Activated T-cell treated with anti-CD3 and anti-CD28 coated beads, Interleukin-2, amount 50 U/mL, for 24 hours (primary cell): ENCODE measurements at places on chromosomes 12 and 14.

DNA sequence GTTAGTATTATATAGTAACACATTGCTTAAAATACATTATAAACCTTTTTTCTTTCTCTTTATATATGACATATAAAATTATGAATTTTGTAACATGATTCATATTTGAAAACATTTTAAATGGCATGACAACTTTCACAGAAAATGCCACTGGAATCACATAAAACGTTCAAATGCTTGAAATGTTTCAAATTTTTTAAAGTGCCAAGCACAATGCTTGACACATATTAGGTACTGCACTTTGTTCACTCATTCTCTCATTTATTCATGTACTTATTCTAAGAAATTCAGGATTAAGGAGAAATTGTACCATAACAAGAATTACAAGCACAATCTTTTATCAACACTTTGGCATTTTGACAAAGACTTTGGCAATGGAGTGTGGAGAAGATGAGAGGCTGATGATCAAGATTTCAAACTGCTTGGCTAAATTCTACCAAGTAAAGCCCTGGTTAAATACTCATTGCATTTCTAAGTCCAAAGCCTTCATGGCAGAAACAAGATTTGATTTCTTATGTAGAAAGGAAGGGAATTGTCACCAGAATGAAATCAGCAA is 232.2 kb downstream of the C12orf50 start:
- DNase-seq, result no peak

GRCh38 chr12:82625523-82625922 is 61.2 kb upstream of the TMTC2 start:
- DNase-seq, result no peak

DNA sequence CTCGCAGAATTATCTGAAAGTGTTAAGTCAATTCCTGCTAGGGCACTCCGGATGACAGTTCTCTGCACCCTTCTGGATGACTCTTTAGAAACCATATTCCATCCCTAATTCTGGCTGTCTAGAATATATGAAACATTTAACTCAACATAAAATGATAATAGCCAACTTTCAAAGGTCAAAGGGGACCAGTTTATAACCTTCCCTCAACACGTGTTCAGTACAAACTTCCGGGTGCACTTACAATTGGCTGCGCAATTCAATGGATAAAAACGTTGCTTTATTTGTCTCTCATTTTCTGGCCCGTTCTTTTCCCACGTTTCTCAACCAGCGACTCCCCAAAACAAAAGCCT is 1.3 kb downstream of the SBNO1 start:
- DNase-seq, result no peak

- no peak for DNase-seq
Observed at GRCh38 chr14:102325791-102326345, 6.3 kb downstream of the ZNF839 start.

DNA sequence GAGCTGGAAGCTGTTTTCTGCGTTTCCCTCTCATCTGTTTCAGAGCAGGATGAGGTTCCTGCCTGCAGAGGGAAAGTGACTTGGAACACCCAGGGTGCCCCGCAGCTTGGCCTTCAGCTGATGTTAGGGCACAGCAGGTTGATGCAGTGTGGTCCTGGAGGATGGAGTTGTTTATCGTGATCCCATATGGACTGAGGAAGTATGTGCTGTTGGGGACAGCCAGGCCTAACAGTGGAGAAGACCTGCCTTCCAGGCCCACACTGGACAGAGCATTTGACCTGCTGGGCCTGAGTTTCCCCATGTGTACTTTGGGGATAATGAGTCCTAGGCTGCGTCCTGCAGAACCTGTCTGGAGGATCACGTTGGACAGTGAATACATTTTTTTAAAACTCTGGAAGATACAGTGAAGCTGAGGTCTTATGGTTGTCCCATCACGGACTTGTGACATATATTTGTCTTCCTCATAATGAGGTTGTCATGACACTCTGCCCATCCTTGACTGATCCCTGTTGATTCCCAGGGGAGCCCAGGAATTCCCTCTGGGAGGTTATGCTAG is 12.8 kb downstream of the SERPINA1 start:
- no peak for DNase-seq

DNA sequence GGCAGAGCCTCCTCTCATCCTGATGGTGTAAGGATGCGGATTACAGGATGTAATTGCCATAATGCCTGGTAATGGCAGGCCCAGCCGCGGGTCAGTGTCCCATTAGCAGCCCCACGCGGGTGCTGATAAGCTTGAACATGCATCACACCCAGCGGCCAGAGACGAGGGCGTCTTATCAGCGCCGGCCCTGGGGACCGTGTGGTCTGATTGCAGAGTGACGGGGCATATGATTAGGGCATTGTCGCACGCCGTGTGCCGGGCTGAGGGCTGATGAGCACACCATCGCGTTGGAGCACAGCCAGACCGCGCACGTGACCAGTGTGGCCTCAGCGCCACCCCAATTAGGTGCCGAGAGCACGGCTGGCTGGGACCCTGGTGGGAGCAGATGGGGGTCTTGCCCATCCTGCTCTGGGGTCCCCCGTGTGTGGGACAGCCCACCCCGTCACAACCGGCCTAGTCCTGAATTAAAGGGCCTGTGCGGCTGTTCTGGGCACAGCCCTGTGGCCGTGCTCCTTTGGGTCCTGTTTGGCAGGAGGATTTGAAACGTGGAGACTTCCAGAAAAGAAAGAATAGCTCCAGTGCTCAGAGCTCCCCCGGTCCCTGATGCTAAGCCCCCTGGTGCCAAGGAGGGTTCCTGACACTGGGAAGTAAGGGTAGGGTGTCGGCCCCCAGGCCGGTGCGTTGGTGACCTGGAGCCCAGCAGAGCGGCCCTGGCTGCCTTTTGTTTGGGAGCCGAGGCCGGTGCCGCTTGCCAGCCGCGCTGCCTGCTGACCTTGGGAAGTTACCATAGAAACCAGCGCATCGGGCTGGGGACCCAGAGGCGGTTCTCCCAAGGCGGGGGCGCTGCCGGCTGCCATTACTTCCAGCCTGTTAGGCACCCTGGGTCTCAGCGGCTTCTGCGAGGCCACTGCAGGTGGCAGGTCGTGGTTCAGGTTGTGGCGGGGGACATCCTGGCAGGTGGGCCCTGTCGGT is 20.7 kb downstream of the KIF26A start:
- DNase-seq, result no peak

GRCh38 chr14:21093018-21093417 is 5.4 kb downstream of the ZNF219 start:
- no peak for DNase-seq

- DNase-seq, result no peak
Observed at GRCh38 chr14:75200451-75200850, 24.0 kb upstream of the TMED10 start.

DNA sequence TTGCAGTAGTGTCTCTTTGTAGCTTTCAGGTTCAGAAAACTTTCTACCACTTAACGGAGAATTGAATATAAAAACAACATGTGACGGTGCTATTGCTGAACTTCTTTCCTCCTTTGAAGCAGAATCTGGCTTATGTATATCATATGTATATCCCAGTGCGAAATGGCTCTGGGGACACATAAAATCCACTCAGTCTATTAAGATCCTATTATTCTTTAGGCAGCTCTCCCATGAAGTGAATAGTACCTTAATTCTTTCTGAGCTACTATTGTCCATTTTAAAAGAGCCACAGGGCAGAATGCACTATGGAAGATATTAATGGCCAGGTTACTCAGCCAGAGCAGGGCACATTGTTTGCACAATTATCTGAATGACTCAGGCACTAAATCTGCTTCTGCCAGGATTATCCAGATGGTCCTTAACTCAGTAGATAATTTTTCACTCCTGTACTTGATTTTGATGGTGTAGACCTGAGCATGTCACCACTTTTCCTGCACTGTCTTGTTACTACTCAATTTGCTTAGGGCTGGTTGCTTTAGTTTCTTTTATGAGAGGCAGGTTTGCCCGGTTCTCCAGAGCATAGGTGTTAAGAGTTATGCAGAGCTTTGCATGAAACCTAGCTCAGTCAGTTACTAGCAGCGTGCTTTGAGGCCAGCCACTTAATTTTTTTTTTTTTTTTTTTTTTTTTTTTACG is 5.5 kb downstream of the CNTN1 start:
- DNase-seq, result no peak

GRCh38 chr14:43247877-43248276 is 1259.2 kb downstream of the FSCB start:
- no peak for DNase-seq
